AML-193 (cell line): ENCODE measurements at places on chromosomes 2 and 18.

- DNase-seq: no peak
These were observed 119.4 kb downstream of the PARD3B start for GRCh38 chr2:204664708-204665121.

DNA sequence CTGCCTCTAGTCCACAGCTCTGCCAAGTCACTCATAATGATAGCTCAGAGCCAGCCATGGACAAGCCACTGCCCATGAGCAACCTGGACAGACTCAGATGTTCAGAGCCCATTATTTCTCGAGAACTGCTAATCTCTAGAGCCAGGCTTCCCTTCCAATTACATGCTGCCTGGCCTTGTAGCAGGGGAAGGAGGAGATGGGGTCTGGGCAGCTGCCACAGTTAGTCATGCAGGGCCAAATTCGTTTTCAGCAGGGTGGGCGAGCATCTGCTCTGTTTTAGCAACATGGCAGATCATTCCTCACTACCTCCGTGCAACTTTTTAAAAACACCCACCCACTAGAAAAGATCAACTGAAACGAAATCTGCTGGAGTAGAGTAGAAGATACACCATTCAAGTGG is 141.8 kb downstream of the MYO5B start:
- no peak for DNase-seq

GRCh38 chr2:138713504-138713903 is 66.7 kb downstream of the NXPH2 start:
- DNase-seq: no peak

GRCh38 chr2:127620866-127621265 is 25.1 kb upstream of the GPR17 start:
- no peak for DNase-seq

DNA sequence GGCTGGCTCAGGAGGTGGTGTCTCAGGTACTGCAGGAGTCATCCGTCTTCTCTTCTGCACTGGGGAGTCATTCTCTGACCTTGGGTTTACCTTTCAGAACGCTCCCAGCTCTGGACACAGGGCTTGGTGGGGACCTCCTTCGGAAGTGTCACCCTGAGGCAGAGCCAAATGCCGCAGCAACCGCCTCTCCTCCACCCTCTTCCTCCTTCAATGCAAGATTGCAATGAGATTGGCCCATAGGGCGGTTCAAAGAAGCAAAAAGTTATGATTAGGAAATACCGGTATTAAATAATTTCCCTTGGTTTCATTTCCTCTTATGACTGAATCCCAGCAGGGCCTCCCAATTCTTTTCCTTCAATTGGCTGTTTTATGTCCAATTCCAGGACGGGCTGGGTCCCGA is 178.8 kb downstream of the ACKR3 start:
- peak; percentile 81 for DNase-seq

DNA sequence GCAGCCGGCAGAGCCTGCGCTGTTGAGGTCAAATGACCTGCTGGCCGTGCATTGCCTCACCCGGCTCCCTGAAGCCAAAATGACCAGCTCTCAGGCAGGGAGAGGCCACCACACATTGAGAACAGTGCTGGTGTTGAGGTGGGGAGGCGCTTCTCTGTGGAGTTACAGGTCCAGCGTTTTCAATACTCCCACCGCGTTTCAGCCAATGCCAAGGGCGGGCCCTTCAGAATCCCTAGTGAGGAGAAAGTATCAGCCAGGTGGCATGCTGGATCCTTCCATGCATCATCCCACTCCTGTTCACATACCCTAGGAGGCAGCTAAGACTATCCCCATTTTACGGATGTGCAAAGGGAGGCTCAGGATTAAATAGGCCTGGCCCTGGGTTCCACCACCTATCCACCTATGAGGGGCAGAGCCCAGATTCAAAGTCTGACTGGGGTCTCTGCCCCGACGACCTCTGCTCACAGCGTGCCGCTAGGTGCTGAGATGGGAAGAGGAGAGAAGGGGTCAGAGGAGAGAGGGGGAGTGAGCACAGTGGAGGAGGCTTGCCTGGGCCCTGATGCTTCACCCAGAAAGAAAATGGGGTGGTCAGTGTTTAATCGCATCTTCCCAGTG is 137.6 kb upstream of the ID2 start:
- DNase-seq: peak; percentile 74

- DNase-seq: no peak
These were observed 251.9 kb downstream of the GRB14 start for GRCh38 chr2:164369366-164369765.

GRCh38 chr2:1656961-1657841 is 87.1 kb downstream of the PXDN start:
- no peak for DNase-seq
